Epithelial cell of prostate (primary cell): ENCODE measurements at places on chromosomes 1 and 21.
A peak's percentile ranks its signal among the peaks of the same experiment; 100 is the strongest.

DNA sequence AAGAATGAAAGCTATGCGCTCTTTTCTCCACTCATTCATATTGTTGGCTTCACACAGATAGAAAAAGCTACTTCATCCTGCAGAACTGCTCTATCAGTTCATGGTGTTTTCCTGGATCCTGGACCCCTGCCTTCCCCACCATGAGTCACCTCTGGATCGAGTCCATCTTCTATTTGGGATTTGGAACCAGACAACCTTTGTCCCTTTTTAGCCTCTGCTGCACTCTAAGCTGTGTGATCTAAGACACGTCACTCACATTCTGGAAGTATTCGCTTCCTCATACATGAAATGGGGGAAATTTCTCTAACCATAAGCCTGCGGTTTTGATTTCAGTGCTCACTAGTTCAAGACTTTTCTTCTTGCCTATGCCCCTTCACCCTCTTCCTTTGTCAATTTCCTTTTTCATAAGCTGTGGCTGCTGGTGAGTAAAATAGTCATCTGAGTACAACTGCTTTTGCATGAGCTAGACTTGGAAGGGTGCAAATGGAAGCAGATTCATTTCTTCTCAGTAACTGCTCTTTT lies 14.1 kb upstream of the DEGS1 start:
- no peak for DNase-seq

DNA sequence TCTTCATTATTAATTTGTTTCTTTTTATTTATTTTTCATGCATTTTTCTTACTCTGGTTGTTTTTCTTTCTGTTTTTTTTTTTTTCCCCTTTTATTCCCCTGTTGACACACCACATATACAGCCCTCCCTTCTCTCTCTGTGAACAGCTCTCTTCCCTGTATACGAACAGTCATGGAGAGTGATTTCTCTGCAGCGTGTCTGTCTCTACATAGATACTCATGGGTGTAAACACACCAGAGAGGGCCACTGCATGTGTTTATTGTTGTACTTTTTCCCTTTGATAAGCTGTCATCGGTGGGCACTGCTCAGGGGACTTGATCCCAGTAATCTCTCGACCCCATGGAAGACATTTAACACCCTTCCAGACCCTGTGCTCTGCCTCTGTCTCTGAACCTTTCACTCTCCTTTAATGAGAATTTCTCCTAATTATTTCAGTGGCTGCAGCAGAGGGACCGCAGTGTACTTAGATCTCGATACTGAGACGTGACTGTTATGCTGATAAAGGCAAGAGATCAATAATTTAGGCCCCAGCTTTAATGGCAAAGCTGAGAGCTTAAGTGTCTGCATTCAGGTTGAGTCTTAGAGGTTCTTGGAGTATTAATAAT lies 113.1 kb downstream of the PBX1 start:
- no peak for DNase-seq

DNA sequence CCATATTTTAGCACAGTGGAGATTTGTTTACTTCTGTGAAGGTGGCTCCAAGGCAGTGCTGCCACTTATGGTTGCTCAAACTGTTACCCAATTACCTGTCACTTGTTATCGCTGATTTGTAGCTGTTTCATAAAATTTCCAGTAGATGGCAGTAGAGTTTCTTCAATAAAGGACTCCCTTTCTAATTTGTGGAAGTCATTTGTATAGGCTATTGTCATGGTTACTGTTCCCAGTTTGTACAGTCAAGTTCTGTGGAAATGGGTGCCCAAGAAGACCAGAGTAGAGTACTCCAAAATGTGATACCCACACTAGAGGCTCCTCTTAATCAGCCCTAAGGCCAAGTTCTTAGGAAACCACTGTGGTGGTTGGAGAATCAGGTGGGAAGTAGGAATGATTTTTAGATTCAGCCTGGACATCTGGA lies 186.1 kb downstream of the CLEC20A start:
- DNase-seq, result no peak

- no peak for DNase-seq
Observed at GRCh38 chr1:167706931-167707877, 14.6 kb upstream of the MPZL1 start.

DNA sequence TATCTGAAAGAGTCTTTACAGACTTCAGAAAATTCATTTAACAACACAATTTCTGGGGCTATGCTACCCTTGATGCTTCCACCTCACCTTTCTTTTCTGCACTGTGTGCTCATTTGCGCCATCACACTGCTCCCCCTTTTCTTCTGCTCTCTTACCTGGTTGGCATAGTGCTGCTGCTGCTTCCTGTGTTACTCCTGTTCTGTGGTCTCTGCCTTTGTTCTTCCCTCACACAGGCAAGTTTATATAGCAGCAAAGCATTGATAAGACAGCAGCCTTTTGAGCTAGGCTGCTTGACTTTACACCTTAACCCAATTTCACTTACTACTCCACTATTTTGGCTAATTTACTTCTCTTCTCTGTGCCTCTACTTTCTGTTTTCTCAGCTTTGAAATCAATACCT lies 18.3 kb downstream of the SGIP1 start:
- no peak for DNase-seq

DNA sequence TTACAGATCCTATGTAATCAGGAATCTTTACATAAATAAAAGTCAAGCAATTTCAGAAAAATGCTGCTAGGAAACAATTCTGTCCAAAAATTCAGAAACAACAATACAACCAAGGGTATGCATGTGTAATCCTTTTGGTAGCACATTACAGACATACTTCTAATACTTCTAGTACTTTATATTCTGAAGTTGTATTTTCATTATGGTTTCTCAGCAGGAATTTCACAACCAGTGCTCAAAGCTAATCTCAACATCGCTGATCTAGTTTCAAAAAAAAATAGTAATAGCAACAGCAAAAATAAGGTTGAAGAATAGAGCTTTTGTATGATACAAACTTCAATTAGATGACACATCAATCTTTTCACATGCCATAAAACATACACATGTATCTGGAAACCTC lies 545.2 kb downstream of the LTN1 start:
- no peak for DNase-seq

GRCh38 chr1:47694011-47694890 lies 256.4 kb downstream of the FOXD2 start:
- DNase-seq, result no peak

GRCh38 chr1:218516526-218516925 lies 171.4 kb downstream of the TGFB2 start:
- no peak for DNase-seq

DNA sequence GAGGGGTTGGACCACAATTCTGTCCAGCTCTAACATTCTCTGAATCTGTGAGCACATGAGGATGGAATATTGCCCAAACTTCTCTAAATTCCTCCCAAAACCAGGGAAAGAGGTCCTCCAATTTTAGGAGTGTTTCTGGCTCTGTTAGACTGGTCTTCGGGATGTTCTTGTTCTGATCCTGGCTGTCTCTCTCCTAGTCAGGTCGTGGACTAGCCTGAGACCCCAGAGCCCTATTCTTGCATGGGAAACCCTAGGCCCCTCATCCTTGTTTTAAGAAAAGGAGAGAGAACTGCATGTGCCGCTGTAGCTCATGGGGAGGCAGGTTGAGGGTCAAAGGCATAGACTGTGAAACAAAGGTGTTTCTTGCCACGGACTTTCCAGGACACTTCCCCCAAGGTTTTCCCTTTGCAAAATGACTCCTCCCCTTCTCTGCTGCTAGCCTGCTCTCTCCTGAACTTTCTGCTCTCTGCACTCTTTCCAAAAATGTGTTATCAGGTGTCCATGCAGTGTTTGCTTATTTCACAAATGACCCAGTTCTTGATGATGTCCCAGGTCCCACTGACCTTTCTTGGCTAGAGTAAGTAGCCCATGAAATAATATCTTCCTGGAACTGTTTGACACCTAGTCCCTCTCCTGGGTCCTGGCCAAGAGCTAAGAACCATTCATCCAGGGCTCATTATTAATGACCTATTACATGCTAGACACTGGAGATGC lies 29.3 kb upstream of the RD3 start:
- DNase-seq, result no peak

DNA sequence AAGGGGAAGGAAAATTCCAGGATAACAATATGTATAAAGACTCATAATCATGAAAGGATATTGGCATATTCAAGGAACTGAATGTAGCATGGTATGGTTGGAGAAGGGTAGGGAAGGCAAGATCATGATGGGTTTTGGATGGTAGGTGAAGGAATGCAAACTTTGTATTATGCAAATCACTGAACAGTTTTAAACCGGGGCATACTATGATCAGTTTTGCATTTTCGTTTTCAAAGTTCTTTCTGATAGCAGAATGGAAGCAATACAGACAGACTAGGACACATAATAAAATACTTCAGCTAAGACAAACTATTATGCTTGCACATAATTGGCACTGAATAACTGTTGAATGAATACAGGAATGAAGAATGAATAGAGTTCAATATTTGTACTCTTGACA lies 14.5 kb upstream of the CTH start:
- DNase-seq, result no peak

DNA sequence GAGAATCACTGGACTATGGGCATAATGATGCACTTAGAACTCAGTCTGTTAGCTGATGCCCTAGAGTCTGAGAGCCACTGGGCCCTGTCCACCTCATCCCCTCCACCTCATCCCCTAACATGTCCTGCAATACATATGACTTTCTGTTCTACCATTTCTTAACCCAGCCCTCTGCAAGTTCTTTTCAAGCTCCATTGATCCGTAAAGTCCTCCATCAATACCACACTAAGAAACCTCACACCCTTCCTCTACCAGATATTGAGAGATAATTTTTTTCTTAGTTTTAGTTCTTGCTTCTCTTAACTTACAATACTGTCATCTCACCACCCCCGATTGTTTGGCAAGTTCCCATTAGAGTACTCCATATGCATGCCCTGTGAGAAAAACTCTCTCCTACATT lies 22.1 kb downstream of the FCRL4 start:
- no peak for DNase-seq

GRCh38 chr1:107264007-107264406 lies 123.2 kb downstream of the NTNG1 start:
- DNase-seq, result no peak

- no peak for DNase-seq
Observed at GRCh38 chr21:42122398-42122797, 51.3 kb downstream of the UMODL1 start.

- no peak for DNase-seq
Observed at GRCh38 chr1:99397029-99397428, 132.7 kb downstream of the PLPPR4 start.

- no peak for DNase-seq
Observed at GRCh38 chr1:4612991-4613390, 41.4 kb upstream of the AJAP1 start.

GRCh38 chr1:66415866-66416265 lies 118.1 kb upstream of the SGIP1 start:
- no peak for DNase-seq

- DNase-seq, result no peak
Observed at GRCh38 chr1:198549866-198550265, 9.4 kb upstream of the ATP6V1G3 start.

DNA sequence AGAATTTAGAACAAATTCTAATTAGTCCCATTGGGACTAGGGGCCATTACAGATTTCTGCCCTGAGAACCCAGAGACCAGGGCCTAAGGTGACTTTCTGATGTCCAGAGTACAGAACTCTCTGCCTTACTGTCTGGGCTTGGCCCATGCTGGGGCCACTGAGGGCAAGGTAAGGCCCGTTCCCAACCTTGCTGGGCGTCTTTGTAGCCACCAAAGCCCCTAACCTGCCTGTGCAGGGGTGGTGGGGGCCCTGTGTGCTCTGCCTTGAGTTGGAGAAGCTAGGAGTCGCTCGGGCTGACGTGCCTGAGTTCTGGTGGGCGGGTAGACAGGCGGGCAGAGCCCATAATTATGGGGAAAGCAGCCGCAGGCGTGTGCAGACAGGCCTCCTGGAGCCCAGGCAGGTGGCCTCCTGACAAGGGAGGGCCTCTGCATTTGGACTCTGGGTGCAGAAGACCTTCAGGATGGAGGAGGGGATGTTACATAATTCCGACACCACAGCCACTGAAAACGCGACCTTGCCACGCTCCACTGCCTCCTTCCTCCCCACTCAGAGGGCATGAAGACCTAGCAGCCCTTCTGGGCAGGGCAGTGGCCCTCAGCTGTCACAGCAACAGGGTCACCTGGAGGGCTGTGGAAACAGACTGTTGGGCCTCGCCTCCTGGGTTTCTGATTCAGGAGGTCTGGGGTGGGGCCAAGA lies 239.9 kb upstream of the TMEM51 start:
- no peak for DNase-seq

GRCh38 chr1:221878134-221878533 lies 136.2 kb upstream of the DUSP10 start:
- peak; percentile 34 for DNase-seq

DNA sequence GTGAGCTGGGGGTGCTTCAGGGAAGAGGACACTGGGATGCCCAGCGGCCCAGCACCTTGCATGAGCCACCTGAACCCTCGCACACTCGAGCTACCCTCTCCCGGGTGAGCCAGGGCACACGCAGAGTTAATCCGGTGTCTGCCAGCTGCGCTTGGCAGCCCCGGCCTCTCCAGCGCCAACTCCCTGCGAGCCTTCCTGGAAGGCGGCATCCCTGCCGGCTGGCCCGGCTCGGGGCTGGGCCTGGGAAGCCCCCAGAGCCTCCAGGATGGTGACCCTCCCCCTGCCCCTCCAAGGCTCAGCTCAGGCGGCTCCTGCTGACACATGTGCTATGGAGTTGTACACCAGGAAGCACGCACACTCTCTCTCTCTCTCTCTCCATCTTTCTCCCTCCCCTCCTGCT lies 48.7 kb downstream of the RAP1GAP start:
- no peak for DNase-seq

DNA sequence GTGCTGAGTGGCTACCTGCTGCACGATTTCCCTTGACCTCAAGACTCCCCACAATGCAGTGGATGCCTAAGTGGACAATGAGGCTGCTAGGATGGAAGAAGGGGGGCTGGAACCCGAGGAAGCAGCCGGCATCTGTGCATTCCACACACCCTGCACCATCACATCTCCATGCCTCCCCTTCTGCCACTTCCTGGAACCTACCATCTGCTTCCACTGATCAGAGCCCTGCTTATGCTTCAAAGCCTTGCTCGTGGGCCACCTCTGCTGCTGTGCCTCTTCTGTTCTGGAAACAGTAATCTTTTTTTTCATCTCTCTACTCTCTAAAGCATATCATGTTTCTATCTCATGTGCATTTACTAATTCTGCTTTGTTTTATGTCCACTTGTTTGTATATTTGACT lies 66.2 kb upstream of the WDR26 start:
- no peak for DNase-seq

- DNase-seq, result no peak
Observed at GRCh38 chr21:38312822-38313221, 56.0 kb downstream of the KCNJ15 start.
